NCI-H1105 treated with DMSO at 0.1 percent for 48 hours (cell line): ENCODE measurements at places on chromosomes 3 and 15.

DNA sequence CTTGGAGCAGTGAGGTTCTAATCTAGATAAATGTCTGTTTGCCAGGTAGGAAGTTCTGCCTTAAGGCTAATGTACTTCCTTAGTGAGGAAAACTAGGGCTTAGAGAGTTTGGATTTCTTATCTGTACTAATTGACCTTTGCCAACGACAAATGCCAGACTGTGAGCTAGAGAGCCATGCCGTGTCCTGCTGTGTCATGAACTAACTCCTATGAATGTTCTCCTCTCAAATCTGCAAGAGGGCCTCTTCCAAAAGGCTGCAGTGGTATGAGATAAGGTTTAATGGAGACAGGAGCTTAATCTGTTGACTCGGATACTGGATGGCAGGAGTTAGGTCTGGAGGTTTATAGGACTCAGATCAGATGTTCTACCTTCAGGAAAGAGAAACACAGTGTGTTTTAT, 524.9 kb downstream of the NTRK3 start:
- no peak for DNase-seq

GRCh38 chr3:142276781-142277180, 51.4 kb upstream of the GK5 start:
- no peak for DNase-seq

GRCh38 chr3:160678292-160678842, 1.4 kb downstream of the ARL14 start:
- DNase-seq = no peak

- no peak for DNase-seq
Measured at GRCh38 chr3:9861626-9862130, 17.9 kb upstream of the RPUSD3 start.

- no peak for DNase-seq
Measured at GRCh38 chr3:16252988-16253387, 11.8 kb downstream of the DPH3 start.

DNA sequence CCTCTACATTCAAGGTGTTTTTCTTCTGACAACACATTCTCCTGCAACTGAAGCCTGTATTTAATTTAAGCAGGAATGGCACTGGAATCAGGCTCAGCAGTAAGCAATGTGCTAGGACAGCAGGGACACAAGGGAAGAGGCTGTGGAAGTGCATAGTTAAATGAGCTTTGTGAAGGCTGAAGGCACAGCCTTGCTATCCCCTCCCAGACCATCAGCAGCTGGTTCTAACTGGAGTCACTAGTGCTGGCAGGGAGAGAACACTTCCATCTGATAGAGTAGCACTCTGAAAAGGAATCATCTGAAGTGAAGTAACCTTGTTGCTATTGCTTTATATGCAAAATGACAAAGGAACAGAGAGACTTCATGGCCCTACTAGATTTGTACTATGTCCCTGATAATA, 14.7 kb downstream of the UQCC5 start:
- no peak for DNase-seq

DNA sequence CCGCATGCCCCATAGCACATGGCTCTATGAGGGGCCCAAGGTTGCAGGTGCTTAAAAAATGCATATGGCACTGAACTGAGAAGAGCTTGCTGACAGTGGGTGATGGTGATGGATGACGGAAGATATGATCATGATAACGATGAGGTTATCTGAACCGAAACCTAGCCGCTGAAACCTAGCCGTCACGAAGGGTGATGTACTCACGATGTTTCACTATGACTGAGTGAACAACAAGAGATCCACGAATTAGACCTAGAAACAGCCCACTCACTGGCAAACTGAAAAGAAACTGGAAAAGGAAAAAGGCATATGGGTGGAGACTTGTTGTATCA, 57.6 kb upstream of the BCL6 start:
- no peak for DNase-seq

DNA sequence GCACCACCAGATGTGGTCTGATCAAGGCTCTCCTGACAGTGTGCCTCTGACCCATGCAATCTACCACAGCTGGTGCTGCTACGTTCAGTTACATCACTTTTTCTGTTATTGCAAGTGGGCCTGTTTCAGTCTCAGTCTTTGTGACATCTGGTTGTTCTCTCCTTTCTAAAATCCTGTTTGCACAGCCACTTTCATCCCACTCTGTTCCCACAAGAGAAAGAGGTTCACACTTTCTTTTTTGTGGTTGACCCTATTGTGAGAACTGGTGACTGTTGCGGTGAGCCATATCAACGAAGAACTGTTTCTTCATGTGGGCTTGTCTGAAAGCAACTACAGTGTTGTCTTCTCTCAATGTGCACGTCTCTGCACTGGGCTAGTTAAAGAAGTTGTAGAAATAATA, 342.8 kb upstream of the ARPP21 start:
- DNase-seq = no peak

- DNase-seq = no peak
Measured at GRCh38 chr3:2423143-2423542, 324.5 kb downstream of the CNTN4 start.

GRCh38 chr15:99680276-99680675, 53.0 kb downstream of the LYSMD4 start:
- DNase-seq = no peak

- DNase-seq = no peak
Measured at GRCh38 chr3:47424434-47425382, 43.9 kb downstream of the PTPN23 start.

DNA sequence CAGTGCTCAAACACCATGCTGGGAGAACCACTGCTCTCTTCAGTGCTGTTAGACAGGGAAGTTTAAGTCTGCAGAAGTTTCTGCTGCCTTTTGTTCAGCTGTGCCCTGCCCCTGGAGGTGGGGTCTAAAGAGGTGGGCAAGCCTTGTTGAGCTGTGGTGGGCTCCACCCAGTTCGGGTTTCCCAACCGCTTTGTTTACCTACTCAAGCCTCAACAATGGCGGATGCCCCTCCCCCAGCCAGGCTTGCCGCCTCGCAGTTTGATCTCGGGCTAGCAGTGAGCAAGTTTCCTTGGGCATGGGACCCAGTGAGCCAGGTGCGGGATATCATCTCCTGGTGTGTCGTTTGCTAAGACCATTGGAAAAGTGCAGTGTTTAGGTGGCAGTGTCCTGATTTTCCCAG, 670.2 kb upstream of the ALCAM start:
- no peak for DNase-seq

DNA sequence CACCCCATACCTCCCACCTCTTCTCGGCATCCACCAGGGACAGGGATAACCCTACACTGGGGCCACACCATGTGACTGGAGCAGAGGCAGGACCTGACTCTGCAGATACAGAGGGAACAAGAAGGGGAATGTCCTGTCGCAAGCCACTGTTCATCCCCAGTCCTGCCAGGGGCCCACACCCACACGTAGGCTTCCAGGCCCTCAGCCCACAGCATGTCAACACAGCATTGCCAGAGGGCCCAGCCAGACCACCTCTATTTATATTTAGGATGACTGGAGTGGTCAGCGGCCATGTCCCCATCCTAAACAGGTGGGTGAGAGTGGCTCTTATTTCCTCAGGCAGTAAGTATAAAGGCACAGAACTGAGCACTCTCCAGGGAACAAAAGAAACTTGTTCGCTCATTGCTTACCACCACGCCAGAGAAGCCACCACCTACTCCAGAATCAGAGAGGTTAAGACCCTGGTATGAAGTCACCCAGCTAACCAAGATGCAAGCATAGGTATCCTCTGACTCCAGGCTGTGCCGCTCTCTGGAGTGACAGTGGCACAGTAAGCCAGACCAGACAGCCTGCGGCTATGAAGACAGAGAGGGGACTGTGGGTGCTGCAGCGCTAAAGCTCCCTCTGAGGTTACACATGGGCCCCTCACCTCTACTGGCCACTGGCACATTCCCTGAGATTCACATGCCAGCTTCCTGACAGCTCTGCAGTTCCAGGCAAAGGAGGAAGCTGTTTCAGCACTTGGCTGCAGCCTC, 67.9 kb downstream of the LRIG1 start:
- DNase-seq = no peak

- DNase-seq = no peak
Measured at GRCh38 chr15:68081869-68082505, 27.9 kb downstream of the PIAS1 start.

GRCh38 chr3:14806641-14807263, 12.0 kb upstream of the FGD5 start:
- DNase-seq = no peak

GRCh38 chr15:31489801-31490646, 163.4 kb downstream of the KLF13 start:
- peak; percentile 19 for DNase-seq

- no peak for DNase-seq
Measured at GRCh38 chr15:99606646-99607045, 40.9 kb downstream of the MEF2A start.
